ENCODE measurements at places on chromosomes 16 and 17.

DNA sequence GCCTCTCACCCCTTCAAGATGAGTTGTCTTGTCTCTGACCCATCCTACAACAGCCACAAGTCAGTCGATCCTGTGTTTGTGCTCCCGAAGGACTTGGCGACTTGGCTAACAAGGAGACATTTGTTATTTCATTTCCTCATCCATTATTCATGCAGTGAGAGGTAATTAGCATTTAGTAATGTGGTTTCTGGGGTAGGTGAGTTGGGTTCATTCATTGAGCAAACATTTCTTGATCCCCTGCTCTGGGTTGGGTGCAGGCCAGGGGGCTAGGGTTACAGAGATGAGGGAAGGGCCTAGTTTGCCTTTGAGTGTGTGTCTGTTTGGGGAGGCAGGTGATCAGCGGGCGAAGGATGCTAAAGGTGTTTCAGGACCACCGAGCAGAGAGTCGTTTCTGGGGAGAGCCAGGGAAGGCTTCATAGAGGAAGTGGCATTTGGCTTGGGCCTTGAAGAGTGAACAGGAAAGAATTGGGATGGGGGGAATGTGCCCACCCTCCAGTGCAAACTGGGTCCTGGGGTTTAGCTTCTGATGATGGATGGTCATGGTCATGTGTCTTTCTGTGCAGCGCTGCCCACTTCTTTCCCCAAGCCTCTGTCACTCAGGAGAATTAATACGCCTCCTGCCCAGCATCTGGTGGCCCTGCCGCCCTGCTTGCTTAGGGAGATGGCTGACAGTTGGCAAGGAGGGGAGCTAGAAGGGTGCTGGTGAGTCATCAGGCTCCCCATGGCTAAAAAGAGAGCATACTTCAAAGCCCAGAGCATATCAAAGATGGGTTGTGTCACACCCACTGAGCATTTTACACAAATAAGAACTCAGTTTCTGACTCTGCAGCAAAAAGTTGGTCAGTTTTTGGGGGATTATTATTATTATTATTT, 38.5 kb downstream of the MSI2 start:
- DNase-seq: no peak

DNA sequence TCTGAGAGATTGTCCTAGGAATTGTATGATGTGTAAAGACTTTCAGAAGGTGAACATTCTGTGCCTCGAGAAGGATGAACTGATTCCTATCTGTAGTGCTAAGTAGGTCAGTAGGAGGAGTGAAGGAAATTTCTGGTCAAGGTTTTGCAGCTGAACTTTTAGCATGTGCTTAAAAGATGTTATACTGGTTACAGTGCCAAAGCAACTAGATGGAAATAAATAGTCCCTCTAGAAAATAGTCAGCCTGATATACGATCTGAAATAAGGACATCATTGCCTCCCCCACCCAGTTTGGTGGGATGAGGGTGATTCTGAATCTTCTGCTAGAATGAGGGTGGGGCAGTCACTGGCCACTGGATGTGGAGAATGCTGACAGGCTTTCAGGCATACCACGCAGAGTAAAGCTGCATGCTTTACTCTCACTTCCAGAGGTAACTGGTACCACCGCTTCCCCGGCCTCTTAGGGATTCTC, 57.2 kb upstream of the VPS4A start:
- no peak for DNase-seq

GRCh38 chr17:49574945-49575678, 559 bp upstream of the NXPH3 start:
- DNase-seq: no peak

- DNase-seq: no peak
Observed at GRCh38 chr17:39084558-39084957, 66.9 kb downstream of the PLXDC1 start.

GRCh38 chr17:76234354-76234679, 6.0 kb downstream of the RNF157 start:
- no peak for DNase-seq

DNA sequence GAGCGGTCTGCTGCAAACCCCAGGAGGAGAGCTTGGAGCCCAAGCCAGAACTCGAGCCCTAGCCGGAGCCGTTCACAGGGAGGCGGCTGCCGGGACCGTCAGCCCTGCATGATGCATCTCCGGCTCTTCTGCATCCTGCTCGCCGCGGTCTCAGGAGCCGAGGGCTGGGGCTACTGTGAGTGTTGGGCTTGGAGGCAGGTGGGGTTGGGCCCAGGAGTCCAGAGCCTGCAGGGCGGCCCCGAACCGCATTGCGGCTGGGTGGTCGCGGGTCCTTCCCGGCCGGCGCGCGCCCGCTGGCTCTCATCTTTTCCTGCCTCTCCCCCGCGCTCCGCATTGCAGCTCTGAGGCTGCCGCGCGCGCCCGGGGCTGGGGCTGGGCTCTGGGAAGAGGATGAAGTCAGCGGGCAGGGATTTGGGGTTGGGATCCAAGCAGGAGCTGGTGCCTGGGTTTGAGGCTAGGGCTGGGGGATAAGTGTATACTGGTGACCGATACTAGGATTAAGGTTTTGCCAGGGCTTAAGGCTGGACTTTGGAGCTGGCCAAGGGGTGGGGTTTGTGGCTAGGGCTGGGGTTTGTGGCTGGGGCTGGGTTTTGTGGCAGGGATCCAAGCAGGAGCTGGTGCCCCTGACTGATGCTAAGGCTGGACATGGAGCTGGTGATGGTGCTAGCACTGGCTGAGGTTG, 532 bp downstream of the CNTNAP1 start:
- no peak for DNase-seq

DNA sequence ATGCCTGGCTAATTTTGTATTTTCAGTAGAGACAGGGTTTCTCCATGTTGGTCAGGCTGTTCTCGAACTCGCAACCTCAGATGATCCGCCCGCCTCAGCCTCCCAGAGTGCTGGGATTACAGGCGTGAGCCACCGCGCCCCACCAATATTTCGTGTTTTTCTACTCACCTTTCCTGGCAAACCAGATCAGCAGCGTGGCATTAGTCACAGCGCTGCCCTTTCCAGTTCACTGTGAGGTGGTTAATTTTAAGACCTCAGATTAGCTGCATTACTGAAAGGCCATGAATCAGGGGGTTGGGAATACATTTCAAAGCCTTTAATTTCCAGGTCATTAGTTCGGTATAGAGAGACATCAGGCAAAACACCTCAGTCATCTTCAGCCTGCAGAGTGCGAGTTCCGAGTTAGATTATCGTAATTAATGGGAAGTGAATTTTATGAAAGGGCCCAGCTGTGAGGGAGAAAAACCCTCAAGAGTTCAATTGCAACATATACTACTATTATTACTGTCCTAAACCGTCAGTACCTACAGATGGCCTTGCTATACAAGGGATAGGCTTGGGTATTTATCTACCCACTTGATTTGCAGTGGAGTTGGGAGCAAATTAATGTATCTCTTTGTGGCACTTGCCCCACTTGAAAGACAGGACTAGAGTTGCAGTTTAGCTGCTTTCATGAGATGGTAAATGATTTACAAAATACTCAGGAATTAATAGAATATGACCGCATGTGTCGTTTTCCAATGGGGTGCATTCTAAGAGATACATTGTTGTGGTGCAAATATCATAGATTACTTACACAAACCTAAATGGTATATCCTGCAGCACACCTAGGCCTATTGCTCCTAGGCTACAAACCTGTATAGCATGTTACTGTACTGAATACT, 2.1 kb upstream of the USP32 start:
- DNase-seq: no peak

- no peak for DNase-seq
Observed at GRCh38 chr16:71712501-71712900, 12.0 kb downstream of the PHLPP2 start.

DNA sequence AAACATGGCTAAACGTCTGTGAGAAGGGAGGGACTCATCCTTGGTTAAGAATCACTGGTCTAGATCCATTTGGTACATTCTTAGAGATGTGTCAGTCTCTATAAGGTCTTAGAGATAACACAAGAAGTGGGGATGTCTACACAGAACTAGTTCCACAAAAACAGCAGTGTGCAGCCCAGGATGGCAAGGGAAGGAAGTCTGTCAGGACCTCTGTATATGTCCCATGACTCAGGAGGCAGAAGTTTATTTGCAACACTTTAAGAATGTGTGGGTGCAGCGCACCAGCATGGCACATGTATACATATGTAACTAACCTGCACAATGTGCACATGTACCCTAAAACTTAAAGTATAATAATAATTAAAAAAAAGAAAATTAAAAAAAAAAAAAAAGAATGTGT, 548.5 kb upstream of the SOX9 start:
- no peak for DNase-seq

GRCh38 chr16:30660424-30661261, 2.4 kb downstream of the FBRS start:
- DNase-seq: no peak

DNA sequence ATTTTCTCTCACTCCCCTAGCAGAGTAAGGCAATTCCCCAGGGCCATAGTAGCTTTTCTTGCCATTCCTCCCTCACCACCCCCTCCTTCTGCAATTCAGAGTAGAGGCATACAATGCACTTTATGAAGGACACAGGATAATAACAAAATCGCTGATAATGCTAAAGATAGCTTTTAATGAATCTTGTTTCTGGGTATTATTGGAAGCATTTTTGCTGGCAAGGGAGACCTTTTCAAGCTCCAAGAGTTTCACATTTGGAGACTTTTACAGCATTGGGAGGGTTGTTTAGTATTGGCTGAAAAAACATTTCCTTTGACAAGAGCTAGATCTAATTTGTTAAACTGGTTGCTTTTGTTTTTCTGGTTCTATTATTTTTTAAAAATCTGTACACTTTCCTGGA, 573.0 kb upstream of the C16orf82 start:
- DNase-seq: no peak

DNA sequence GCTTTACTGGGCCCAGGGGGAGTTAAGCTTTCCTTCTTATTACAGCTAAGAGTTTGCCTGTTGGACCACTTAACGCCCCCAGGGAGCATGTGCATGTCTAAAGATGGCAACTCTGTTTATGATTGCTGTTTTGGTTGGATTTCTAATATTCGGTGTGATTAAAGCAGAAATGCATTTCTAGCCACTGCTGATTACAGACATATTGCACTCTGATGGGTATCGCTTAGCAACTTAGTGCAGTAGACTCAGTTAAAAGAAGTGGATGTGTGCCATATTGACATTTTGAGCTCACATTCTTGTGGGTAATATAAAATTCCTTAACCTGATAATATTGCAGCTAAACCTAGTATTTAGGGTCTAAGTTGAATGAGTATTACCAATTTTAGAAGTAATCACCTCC, 4.2 kb downstream of the NF1 start:
- no peak for DNase-seq

DNA sequence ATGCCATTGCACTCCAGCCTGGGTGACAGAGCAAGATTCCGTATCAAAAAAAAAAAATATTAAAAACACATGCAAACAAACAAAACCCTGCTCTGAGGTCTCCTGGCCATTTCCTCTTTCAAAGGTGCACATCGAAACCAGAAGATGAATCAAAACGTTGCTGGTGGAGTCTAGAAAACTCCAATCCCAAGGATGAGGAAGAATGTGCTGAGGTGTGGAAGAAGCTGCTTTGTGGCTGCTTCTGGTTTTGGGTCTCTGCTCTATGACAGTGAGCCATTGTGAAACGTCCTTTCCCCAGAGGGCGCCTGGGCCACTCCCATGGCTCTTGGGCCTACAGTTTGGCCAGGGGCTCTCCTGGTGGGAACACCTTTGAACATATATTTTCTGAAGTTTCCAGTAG, 112.6 kb downstream of the IRF8 start:
- DNase-seq: no peak

DNA sequence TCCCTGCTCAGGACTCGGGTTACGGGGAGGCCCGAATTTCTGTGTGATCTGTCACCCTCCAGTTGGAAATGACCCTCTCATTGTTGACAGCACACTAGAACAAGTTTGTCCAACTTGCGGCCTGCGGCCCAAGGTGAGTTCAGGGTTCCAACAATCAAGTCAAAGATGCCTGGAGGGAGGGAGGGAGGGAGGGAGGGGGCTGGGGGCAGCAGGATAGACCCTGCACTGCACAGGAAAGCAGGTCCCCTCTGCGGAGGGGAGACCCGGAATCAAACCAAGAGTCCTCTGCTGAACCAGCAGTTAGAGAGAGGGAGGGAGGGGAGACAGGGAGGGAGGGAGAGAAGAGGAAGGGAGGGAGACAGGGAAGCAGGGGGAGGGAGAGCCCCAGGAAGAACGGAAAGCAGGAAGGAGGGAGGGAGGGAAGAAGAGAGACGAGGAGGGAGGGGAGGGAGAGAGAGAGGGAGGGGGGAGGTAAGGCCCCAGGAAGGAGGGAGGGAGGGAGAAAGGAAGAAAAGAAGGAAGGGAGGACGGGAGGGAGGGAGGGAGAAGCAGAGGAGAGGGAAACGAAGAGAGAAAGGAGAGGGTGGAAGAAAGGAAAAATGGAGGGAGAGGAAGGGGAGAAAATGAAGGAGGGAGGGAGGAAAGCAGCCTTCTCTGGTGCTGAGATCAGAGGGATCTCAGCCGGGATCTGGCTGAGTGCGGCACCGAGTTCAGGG, 96.7 kb upstream of the CDH5 start:
- no peak for DNase-seq

GRCh38 chr16:82567175-82567574, 59.6 kb upstream of the CDH13 start:
- DNase-seq: no peak
